ENCODE measurements at places on chromosomes 12 and 14. TPM values are rescaled to one million over a fixed set of nuclear protein-coding genes. Genes with fewer than 3 reads are reported as not detected.

The SLC48A1 gene
- total RNA-seq: 18.5 TPM

The FOXA1 gene
- total RNA-seq: 8.2 TPM

The USP44 gene
- 0.89 TPM for total RNA-seq

The EML5 gene
- total RNA-seq: 1.1 TPM

The SALL2 gene
- total RNA-seq: 17.1 TPM

The KLRD1 gene
- total RNA-seq: 1.5 TPM

The RHOJ gene
- total RNA-seq: 0.54 TPM

DNA sequence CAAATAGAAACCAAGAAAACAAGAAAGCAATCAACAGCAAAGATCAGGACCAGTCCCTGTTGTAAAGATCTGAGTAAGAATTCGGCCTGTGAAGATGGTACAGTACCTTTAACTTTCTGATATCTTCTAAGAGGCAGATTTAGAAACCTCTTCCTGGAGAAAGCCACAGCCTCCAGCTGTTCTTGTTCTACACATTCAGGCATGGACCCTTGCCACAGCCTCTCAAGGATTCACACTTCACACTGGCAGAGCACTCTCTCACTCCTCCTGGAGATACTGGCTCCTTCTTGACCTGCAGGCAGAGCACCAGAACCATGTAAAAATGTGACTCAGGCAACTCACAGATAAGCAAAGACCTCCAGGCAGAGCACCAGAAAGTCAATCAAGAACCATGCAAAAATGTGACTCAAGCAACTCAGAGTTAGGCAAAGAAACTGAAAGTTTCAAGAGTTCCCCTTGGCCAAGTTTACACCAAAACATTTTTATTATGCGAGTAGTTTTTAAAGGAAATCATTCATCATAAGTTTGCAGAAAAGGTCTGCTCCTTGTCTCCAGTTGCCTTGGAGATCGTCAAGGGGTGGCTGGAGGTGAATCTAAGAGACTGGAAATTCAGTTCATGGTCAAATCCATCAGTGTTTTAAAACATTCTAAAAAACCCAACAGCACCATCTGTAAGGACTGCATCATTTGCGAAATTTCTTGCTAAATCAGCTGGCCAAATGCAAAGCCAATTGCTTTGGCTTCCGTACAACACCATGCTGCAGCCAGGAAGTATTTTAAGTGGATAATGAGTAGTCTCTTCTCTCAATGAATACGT lies 119.3 kb upstream of the MDM1 start:
- no peak for DNase-seq

GRCh38 chr12:106415134-106415533 lies 57.6 kb downstream of the POLR3B start:
- peak; percentile 43 for DNase-seq

DNA sequence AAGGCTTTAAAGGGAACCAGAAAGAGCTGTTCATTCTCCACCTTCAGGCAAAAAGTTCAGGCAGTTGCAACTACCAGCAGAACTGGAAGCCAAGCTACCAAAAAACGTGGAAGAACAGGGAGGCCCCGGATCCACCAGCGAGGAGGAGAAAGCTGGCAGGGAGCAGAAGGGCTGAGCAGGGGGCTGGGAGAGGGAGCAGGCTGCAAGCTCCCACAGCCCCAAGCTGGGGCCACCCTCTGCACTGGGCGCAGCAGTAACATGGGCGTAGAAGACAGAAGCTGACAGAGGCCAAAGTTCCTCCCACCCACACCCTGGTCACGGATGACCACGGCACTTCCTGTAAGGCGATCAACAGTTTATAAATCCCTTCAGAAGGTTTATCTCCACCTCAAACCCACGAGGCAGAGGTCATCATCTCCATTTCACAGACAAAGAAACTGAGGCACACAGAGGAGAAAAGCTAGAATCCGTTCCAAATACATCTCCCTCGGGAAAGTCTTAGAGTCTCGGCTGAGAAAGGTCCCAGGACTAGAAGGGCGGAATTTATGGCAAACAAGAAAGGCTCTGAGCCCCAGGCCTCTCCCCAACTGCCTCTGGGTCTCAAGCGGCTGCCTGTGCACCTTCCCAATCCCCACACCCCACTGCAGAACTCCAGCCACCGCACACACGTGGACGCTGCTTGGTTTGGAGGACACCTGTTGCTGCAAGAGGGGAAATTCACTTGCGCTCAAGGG lies 1.8 kb downstream of the CCDC85C start:
- DNase-seq: no peak

- DNase-seq: no peak
Measured at GRCh38 chr12:65533177-65533883, 254.8 kb downstream of the MSRB3 start.

- DNase-seq: no peak
Measured at GRCh38 chr12:67919406-67919805, 69.8 kb upstream of the IFNG-AS1 start.
